ENCODE measurements at places on chromosomes 4 and X.

GRCh38 chr4:8092282-8092681, 66.3 kb downstream of the ABLIM2 start:
- DNase-seq, result no peak

DNA sequence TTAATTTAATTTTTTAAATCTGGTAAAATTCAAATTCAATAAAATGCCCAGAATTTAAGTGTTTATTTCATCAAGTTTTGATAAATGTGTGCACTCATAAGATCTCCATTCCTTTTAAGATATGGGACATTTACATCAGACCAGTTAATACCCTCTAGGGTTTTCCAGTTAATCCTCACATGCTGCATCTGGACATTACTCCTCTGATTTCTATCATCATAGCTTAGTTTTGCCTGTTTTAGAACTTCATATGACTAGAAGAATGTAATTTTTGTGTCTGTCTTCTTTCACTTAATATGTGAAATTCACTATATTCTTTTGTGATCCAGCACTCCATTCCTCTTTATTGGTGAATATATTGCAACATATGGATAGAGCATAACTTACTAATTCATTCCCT, 727.7 kb upstream of the FAM241A start:
- DNase-seq, result no peak

- no peak for DNase-seq
Measured at GRCh38 chr4:149353241-149353640, 462.4 kb downstream of the IQCM start.

DNA sequence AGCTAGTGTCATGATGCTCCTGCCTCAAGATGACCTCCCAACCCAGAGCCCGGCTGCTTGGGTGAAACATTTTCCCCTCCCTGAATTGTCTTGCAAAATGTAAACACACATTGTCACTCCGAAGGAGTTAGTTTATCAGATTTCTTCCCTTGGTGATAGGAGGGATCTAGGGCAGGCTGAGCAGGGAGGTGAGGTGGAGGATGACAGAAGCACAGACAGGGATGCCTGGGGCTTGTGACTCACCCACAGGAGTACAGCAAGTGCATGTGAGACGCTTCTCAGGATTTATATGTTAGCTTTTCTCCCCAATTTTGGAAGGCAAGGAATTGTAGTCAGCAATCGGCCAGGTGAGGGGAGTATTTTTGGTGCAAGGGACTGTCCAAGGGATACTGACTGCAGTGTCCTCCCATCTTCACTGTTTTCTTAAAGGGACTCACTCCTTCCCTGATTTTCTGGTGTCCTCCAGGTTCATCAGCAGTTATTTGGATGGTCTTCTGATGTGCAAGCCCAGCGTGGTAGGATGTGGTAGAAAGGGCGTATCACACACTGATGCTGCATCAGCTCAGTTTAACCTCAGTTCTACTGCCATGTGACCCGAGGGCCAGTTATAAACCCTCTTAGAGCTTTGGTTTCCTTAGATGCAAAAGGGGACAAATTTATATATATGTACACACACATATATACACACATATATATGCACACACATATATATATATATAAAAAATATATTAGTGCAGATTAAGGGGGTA, 46.2 kb upstream of the IGFBP7 start:
- DNase-seq, result no peak

- no peak for DNase-seq
Measured at GRCh38 chr4:64883087-64883807, 474.0 kb upstream of the TECRL start.

GRCh38 chr4:140243278-140243753, 89.3 kb upstream of the MAML3 start:
- no peak for DNase-seq

GRCh38 chr4:69689599-69689998, 36.6 kb upstream of the UGT2A1 start:
- DNase-seq, result no peak

GRCh38 chr4:35125995-35126712, 1118.2 kb downstream of the ARAP2 start:
- DNase-seq, result no peak

DNA sequence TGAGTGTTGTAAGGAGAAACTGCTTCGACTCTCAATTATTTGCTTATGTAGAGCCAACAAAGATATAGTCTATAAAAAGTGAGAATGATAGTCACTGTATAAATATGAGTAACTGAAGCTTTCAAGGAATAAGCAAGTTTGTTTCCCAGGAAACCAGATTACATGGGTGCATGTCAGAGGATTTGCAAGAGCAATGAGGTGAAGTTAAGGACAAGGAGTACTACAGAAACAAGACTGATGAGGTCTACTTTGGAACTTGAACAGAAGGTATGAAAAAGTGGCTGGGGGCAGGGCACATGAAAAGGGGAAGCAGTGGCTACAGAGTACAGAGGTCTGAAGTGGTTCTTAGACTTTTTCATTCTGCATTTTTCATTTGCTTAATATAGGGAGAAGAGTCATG, 321.0 kb upstream of the CXXC4 start:
- DNase-seq, result no peak

DNA sequence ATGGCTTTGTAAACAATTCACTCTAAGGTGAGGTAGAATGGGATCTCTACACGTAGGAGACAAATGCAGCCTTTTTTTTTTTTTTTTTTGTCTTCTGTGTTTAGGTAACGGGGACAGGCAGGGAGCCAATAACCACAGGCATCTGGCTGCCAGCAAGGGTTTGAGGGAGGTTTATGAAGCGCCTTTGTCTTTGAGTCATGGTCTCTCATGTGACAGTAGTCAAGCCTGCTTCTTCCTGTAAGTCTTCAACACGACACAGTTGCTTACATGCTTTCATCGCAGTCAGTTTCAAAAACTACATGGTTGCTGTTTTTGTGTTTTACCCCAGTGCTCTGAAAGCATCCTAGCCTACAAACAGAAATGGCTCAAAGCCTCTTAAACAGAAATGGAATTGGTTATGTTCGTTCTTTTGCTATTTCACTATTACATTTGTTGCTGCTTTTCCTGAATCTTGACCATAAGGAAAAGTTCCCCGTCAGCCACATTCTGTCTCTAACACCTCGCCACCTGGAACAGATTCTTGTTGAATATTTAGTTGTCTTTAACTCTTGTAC, 127.8 kb upstream of the METTL14 start:
- no peak for DNase-seq

DNA sequence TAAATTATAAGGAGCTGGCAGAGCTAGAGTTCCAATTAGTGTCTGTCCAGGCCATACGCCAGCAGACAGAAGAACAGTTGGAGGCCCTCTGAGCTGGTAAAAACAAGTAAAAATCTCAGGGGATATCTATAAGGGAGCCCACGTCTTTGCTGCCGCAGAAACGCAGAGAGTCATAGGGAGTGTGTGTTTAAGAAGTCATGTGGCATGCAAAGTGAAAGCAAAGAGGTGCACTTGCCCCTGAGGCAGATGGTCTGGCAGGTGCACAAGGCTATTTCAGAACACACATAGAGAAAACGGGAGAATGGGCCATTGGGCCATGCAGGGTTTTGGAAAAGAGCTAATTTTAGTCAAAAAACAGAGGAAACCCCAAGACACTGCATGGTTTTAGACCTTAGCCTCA, 92.7 kb downstream of the NAP1L3 start:
- no peak for DNase-seq

GRCh38 chr4:128456171-128456570, 168.6 kb upstream of the PGRMC2 start:
- DNase-seq, result no peak

GRCh38 chr4:163553146-163553545, 58.7 kb downstream of the TMA16 start:
- DNase-seq, result no peak

GRCh38 chr4:182294451-182294850, 51.2 kb downstream of the TENM3 start:
- DNase-seq, result no peak

GRCh38 chr4:15793506-15794363, 15.6 kb downstream of the CD38 start:
- no peak for DNase-seq

- DNase-seq, result peak; percentile 2
Measured at GRCh38 chrX:15619053-15619755, 18.4 kb upstream of the ACE2 start.

DNA sequence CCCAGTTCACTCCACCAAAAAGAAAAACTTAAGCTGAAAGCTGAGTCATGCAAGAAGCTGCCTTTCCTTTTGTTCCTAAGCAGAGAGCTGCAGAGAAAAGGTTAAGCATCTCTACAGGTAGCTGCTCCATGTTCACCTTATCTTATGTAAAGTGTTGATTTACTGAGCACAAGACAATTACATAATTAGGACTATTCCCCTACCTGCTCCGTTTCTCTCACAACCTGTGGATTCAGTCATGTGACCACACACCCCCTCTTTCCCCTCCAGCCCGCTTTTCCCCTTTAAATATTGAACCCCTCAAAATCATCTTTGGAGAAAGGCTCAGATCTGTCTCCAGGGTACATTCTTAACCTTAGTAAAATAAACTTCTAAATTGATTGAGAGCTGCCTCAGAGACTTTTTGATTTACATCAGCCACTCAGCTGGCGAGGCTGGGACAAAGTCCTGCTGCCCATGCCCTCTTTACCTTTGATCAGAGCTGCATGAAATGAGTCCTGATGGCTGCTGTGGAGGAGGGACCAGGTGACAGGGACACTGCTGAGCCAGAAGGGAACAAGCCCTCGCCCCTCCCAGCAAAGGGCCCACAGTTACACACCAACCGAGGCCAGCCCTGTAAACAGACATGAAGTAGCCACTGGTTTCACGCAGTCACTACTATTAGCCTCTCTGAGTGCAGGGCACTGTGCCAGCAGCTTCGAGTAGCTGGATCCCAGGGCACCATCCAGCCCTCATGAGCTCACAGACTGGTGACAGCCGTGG, 53.9 kb upstream of the C4orf50 start:
- DNase-seq, result no peak

DNA sequence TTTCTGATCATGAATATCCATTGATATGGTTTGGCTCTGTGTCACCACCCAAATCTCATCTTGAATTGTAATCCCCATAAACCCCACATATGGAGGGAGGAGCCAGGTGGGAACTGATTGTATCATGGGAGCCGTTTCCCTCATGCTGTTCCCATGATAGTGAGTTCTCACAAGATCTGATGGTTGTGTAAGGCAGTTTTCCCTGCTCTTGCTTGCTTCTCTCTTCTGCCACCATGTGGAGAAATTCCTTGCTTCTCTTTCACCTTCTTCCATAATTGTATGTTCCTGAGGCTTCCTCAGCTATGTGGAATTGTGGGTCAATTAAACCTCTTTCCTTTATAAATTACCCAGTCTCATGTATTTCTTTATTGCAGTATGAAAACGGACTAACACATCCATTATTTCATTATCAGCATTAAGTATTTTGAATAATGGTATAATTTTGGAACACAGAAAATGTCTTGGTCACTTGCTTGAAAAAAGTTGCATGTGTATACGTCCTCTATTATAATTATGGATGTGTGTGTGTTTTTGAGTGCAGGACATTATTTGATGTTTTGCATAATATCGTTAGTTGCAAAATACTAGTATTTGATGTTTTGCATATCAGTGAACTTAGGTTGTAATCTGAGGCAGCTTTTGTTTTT, 334.6 kb downstream of the PCDH10 start:
- no peak for DNase-seq

GRCh38 chrX:115093191-115093590, 75.8 kb upstream of the IL13RA2 start:
- DNase-seq, result no peak

DNA sequence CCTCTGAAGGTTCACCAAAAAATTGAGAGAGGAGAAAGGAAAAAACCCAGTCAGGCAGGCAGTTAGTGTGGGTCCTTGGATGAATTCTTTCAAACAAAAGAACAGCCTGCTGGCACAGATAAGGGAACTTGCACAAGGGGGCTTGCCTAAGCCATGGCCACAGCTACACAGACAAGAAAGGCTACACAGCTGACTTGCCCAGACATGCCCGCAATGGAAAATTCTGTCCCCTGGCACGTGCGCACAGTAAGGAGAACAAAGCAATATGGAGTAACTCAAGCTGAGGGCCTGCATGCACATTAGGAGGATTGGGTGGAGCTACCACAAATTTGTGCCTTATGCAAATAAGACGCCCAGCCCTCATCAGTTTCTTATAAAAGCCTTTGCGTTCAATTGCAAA, 512.5 kb upstream of the HTR2C start:
- no peak for DNase-seq

- no peak for DNase-seq
Measured at GRCh38 chr4:165505958-165506837, 127.4 kb downstream of the CPE start.

DNA sequence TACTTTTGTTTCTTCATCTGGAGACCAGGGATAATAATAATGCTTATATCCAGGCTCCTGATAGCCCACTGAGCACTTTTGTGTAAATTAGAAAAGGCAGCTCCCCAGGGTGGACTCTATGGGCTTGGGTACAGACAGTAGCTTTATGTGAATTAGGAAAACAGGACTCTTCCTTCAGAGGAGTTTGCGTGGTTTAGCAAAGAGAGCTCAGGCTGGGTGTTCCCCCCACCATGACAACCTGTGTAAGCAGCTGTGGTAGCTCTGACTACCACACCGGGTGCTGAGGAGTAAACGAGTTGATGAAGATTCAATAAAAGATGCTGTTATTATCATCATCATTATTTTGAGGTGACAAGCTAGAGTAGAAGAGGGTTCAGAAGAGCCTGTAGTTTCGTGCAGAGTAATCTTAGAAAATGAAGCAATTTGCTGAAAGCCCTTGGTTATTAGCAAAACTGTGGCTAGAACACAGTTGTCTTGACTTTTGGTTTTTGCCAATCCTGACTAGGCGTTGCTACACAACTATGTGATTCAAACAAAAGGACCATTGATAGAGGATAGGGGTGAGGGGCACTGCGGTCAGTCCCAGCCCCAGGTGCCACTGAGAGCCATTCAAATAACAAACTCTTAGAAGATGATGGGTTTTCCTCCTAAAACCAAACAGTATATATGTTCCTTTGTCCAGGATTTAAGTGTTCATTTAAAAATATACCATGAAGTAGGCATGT, 60.6 kb upstream of the LIMCH1 start:
- no peak for DNase-seq

GRCh38 chr4:3413675-3414420, 27.9 kb upstream of the HGFAC start:
- no peak for DNase-seq

DNA sequence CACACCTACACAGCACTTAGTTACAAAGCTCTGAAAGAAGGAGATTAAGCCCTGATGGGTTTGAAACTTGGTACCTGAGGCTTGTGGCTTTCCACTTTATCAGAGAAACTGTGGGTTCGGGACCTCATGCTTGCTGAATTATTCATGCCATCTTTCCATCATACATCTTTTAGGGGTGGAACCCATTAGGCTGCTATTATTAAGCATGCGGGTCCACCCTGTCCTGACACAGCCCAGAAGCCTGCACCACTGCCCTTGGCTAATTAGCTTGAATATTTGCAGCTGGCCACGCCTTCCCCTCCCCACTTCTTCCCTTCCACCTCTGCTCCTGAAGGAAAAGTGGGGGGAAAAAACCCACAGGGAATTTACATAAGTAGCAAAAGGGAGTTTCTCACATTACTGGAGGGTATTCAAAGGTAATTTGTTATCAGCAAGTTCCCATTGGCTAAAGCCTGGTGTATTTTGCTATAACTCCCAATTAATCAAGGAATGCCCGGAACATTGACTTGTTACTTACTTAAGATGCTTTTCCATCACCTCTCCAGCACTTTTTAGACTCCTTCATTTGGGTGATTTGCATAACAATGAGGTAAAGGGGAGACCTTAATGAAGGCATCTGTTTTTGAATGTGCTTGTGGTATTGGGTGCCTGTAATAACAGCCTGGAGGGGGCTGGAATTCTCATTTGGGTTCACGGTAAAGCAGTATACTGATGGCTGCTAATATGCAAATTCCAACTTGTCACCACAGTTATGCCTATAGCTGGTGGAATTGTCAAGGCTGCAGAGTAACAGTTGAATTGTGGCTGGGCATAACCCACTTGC, 231.7 kb upstream of the GATB start:
- no peak for DNase-seq
